COR-L47 (cell line): ENCODE measurements at places on chromosomes 3 and 15.

GRCh38 chr3:172919297-172919683 lies 168.8 kb downstream of the ECT2 start:
- no peak for DNase-seq

GRCh38 chr3:106880206-106880605 lies 497.0 kb upstream of the CCDC54 start:
- DNase-seq, result no peak

DNA sequence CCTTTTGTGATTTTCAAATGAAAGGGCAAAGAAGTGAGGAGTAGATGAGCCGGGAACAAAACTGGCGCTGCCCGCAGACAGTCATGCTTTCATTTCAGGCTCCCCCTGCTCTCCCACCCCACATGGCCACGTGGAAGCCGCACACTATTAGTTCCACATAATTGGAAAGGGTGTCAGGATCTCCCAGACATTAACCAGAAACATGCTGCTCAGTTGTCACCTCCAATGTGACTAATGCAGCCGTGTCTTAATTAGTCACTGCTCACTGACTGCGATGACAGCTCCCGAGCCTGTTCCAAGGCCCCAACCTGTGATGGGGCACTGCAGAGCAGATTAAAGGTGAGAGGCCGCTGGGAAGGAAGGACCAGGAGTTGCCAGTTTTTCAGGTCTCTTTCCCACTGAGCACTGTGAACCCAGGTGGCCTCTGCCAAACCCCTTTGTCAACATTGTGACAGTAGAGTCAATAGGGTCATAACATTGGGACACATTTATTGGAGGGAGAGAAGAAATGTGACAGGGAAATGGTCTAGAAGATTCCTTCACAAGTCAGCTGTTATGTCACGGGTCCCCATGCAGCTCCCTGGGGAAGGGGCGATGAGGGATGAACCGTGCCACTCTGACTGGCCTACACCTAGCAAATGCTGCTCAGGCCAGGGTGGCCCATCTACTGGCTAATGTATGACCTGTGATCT lies 38.6 kb upstream of the SFMBT1 start:
- no peak for DNase-seq

- DNase-seq, result no peak
These were observed 71.1 kb downstream of the MYO1E start for GRCh38 chr15:59301527-59301926.

GRCh38 chr3:123013876-123014275 lies 13.7 kb downstream of the SEMA5B start:
- no peak for DNase-seq

DNA sequence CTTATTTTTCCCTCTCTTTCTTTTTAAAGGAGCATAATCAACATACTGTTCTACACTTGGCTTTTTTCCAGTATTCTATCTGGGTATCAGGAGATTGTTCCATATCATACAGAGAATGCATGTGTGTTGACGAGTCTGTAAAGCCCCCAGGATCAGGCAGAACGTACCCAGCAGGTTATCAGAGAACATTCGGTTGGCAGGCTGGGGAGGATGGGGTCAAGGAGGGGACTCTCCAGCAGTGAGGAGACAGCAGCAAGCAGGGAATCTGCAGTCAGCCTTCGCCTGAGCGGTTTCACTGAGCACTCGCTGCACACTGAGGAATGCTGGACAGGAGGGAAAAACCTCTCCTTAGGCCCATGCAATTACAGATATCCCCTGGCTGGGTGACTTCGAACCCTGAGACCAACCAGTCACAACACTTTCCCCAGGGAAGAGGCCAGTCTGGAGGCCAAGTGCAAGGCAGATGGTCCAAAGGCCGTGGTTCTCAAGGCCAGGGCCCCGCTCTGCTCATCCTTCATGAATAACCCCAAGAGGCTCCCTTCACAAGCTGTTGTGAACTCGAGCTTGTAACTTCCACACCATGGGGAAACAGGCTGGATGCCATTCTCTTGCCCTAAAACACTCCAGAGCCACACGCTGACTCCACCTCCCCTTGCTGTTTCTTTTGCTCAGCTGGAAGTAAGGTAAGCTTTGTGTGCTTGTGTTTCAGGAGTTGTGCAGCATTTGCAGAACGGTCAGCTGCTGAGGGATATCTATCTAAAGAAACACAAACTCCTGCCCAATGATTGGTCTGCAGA lies 60.1 kb downstream of the PXYLP1 start:
- DNase-seq, result no peak

DNA sequence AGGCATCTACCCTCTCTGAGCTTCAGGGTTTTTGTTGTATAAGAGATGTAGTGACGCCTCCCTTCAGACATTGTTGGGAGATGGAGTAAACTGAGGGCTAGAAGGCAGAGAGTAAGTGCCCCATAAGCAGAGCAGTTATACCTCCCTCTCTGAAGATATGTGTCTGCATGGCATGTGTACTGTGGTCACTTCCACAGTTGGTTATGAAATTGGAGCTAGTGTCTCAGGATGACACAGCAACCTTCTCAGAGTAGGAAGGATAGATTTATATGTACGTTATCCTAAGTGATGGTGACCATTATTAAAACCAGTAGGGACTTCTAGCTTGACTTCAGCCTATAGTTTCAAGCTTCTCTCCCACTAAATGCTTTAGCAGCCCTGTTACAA lies 17.9 kb downstream of the PXK start:
- no peak for DNase-seq

DNA sequence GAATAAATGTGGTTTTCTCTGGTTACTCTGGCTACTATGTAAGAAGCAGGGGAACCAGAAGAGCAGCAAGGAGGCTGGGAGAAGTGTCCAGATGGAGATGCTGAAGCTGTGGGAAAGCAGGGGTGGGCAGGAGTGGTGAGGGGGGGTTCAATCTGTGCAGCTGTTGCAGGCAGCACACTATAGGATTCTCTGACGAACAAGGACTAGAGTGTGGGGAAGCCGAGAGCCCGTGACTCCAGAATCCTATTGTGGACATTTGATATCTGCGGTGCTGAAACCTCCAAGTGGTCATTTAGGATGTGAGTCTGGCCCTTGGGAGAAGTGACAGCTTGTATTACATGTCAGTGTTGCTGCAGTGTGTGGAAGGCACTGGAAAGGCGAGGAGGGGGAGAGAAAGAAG lies 60.5 kb downstream of the GABRB3 start:
- DNase-seq, result no peak

- no peak for DNase-seq
These were observed 25.1 kb downstream of the ALDH1L1 start for GRCh38 chr3:126155280-126155640.

DNA sequence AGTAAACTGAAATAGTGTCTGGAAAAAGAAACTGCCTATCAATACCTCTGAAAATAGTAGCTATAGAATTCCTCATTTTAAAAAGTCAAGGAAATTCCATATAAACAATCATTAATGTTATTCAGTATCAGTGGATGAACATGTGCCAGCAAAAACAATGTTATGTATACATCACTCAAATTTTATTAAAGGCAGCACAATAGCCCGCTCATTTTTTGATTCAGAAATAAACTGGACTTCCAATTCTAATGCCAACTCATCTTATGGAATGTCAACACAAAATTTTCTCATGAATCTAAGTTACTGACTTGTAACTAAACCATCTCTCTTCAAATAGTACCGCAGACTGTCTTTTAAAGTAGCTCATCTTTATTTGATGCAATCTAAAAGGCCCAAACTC lies 19.0 kb downstream of the THBS1 start:
- no peak for DNase-seq

DNA sequence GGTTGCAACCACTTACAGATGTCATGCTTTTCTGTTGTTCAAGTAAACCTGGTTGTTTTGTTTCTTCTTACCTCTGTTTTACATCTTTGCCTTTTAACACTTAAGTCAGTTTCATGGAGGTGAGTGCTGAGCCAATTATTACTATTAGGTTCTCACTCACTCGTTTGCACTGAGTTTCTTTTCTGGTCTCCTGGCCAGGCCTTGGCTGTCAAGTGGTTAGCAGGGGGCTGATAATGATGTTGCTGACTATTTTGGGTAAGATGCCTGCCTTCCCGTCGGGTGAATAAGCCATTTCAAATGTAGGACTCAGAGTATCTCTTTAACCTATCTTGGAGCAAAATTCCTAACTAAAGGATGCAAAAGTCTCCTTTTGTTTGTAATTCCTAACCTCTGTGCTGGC lies 78.5 kb downstream of the KLHL25 start:
- no peak for DNase-seq

GRCh38 chr15:75095594-75095993 lies 72.2 kb downstream of the PPCDC start:
- DNase-seq, result no peak

- DNase-seq, result no peak
These were observed 656.8 kb upstream of the SGO1 start for GRCh38 chr3:20842594-20843436.

DNA sequence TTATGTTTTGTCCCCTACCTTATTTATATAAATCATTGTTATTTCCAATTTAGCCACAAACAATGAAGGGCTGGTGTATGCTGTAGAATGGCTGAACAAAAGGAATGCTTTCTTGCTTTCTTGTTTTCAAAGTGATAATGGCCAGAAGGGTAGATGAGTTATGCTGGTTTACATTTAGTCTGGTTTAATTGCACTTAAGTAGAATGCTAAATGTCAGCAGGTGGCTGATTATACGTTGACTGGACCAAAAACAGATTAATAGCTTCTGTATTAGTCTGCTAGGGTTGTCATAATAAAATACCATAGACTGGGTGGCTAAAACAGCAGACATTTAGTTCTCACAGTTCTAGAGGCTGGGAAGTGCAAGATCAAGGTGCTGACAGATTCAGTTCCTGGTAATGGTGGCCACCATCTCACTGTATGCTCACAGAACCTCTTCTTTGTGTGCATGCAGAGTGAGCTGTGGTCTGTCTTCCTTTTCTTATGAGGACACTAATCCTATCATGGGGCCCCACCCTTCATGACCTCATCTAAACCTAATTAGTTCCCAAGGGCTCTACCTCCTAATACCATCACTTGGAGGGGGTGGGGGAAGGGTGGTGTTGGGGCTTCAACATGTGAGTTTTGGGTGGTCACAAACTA lies 17.1 kb upstream of the XIRP1 start:
- no peak for DNase-seq

GRCh38 chr3:116473602-116474001 lies 28.3 kb upstream of the LSAMP start:
- DNase-seq, result no peak

- no peak for DNase-seq
These were observed 20.2 kb downstream of the CNOT10 start for GRCh38 chr3:32705232-32705631.
